Left lung (tissue), 14 donors: ENCODE measurements at places on chromosomes 12 and 14. TPM values are rescaled to one million over a fixed set of nuclear protein-coding genes. Genes with fewer than 3 reads are reported as not detected.

Gene TMEM132C
- total RNA-seq = 0.50 TPM

DNA sequence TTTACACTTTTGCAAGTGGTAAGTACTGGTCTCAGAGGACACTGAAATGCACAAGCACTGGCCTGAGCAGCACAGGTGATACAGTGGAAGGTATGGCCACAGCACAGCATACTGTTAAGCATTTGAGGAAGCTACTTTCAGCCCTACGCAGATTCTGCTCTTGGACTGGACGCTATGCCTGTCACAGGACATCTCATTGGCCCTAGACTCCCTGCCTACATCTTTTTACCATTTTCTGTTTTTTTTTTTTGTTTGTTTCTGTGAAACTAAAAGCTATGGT, 144.2 kb upstream of the ABCD2 start:
- no peak for DNase-seq

Gene CCDC175
- total RNA-seq = not detected

Gene TMED10
- 338 TPM for total RNA-seq

DNA sequence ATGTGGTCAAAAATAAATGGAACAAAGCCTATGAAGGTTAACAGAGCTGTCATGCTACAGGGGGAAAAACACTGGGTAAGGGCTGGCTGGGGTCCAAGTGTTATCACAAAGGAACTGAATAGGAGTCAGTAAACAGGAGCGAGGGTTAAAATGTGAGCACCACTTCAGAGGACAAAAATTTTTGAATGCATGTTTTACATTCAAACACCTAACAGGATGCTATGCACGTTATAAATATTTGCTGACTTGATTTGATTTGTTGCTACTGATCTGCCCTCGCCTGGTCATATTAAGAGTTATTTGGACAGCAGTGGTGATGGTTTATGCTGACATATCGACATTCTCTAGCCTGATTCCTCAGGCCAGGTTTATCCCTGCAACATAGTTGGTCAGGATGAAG, 7.4 kb upstream of the KTN1 start:
- no peak for DNase-seq
